NCI-H510A (cell line): ENCODE measurements at places on chromosomes 1 and 21.

DNA sequence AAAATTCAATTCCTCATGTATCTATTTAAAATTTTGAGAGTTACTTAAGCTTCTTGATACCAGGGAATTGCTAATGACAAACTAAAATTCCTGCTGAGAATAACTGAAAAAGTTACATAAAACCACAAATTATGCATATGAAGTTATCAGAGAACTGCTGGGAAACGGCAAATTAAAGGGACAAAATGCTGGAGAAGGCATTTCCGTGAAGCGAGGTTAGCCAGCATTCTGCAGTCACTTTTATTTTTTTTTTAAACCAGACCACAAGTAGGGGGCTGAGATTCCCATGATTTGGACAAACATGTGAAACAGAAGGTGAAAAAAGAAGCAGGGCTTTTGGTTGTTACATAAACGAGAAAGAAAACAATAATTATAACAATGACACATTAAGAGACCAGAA lies 737.6 kb upstream of the CHRM3 start:
- DNase-seq: no peak

DNA sequence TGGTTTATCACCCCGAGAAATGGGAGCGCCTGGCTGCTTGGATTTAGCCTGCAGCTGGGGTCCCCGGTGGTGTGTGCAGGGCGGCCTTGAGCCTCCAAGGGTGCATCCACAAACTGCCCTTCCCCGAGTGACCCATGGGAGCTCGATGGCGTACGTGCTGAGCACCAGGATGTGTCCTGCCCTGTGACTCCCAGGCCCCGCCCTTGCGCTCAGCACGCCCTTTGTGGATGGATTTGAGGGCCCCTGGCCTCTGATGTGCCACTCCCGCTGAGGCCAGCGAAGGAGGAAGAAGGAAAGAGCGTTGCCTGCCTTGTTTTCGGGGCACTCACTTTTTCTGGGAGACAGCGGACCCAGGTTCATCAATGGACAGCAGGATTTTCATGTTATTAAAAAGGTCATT lies 1.7 kb upstream of the TFF3 start:
- peak; percentile 56 for DNase-seq

- DNase-seq: no peak
Observed at GRCh38 chr1:84598418-84598817, 24.2 kb upstream of the CTBS start.

DNA sequence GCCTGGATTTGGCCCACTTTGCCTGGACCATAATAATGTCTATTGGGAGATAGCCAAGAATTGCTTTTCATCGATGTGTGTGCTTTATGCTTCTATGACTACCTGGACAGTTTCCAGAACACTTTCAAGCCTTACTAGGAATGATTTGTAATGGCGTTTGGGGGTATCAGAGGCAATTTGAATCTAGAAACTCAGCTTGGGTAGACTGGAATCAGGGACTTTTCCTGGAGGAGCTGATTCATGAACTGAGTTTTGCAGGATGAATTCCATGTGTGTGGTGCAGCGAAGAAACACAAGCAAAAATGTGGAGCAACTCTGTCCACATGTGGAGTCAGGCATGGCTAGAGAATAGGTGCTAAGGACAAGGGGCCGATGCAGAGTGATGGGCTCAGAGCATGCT lies 11.9 kb upstream of the TMEM61 start:
- no peak for DNase-seq

DNA sequence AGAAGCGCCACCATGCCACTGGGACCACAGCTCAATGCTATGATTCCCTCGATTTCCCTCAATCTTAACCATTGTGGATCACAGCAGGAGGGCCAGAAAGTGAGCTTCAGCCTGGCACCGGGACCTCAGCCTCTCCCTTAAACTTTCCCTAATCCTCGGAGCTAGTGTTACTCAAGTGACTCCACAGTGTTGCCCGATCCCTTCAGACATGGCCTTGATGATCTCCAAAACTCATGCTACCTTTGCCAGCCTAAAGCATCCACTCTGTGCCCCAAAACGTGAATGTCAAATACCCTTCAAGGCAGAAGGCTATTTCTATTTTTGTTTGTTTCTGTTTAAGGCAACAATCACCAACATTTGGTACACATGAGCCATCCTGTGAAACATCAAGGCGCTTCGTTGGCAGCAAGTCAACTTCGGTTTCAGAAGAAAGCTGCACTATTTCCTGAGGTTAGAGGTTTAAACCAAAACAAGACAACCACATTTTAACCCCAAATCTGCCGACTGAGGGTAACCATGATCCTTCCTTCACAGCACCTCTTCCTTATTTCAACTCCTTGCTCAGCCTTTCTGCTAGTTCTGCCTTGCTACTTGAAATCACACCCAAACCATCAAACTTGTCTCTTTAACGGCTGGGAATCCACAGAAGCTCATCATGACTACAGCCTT lies 94.4 kb upstream of the KRTAP19-8 start:
- no peak for DNase-seq

DNA sequence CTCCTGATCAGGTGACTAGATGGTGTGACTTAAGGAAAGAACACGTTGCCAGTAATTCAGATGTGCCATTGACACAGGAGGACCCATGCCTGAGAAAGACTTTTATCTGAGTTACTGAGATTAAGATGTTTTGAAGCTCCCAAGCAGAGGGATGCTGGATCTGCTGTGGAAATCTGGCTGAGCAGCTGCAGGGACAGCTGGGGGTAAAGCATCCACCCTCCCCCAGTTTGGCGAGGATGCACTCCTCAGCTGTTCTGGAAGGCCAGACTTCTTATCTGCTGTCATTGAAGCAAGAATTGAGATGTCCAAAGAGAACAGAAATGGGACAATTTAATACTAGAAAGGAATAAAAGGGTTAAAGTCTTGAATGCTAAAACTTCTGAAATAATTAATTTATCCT lies 25.7 kb downstream of the TTC3 start:
- DNase-seq: no peak

- no peak for DNase-seq
Observed at GRCh38 chr1:84010136-84010535, 11.2 kb upstream of the TTLL7 start.

- no peak for DNase-seq
Observed at GRCh38 chr1:12541274-12542137, 76.5 kb downstream of the DHRS3 start.

GRCh38 chr1:167056529-167057231 lies 33.5 kb downstream of the GPA33 start:
- no peak for DNase-seq

DNA sequence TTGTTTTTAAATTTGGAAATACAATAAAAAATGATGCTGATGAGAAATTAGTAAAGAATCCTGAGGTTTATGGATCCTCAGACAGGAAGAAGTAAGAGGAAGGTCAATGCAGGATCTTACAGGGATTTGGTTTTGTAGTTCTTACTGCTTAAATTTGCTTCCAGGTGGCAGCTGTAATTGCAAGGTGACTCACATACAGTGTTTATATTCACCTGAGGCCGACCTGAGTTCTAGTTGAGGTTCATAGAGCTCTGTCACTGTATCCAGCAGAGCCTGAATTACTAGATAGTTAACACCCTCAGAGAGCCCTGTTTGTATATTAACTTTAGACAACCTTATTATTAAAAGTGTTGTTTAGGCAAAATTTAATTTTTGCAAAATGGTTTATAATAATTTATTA lies 1.4 kb upstream of the WDR26 start:
- DNase-seq: no peak

DNA sequence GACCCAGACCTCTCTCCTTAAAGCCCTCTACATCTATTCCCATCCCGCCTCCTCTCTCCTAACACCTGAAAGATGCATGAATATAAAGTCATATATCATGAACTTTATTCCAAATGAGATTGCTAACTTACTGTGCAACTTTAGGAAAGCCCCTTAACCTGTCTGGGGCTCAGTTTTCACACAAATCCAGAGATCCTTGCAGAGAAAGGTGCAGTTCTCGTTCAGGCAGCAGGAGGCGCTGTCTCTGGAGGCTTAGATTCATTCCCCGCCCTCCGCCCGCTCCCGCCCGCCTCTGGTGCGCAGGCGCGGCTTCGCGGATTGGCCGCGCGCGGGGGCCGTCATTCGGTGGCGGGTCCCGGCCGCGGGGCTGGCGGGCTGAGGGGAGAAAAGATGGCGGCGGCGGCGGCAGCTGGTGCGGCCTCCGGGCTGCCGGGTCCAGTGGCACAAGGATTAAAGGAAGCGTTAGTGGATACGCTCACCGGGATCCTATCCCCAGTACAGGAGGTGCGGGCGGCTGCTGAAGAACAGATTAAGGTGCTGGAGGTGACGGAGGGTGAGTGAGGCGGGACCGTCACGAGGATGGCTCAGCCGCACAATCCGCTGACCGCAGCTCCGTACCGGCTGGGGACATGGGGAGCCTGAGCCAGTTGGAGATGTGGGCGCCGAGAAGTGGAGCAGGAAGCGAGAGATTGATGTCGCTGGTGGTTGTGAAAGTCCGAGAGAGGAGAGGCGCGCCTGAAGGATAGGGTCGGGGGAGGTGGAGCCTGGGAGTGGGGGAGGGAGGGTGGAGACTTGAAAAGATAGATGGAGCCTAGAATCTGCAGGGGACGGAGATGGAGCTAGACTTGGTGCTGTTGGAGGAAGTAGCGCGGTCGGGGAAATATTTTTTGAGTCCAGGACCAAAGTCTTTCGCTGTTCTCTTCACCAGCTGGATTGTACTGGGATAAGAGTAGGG lies at the start of gene IPO9:
Gene IPO9 (plus strand): TSS at position 338 of the 955 bp plus-strand sequence. CDS start 53 bp downstream, at position 391.
- DNase-seq: peak; percentile 91

GRCh38 chr1:24250224-24250623 lies 63.1 kb upstream of the IFNLR1 start:
- no peak for DNase-seq

- no peak for DNase-seq
Observed at GRCh38 chr1:53011175-53011574, 50.8 kb upstream of the PODN start.

DNA sequence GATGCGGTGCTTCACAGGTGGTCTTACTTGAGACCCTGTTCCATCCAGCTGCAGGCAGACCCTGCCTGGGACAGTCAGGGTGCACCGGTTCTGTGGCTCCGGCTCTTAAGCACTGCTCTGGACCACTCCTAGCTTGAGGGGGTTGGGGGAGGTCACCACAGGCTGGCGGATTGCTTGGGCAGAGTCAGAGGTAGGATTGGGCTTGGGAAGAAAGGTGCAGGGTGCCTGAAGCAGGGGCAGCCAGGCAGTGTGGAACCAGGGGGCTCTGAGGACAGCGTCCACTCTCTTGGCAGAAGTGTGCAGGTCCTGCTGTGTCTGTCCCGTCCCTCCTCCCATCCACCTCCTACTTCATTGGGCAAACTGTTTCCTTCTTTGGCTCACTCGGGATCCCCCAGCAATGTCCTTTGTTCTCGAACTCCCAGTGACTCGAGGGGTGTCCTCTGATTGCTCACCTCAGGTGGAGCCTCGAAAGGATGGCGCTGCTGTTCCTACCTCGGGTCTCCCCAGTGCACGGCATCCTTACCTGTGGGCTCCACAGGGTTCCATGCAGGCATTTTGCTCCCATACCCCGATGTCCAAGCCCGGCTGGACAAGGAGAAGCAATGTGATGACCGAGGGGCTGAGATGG lies 1.7 kb downstream of the PDXK start:
- no peak for DNase-seq

DNA sequence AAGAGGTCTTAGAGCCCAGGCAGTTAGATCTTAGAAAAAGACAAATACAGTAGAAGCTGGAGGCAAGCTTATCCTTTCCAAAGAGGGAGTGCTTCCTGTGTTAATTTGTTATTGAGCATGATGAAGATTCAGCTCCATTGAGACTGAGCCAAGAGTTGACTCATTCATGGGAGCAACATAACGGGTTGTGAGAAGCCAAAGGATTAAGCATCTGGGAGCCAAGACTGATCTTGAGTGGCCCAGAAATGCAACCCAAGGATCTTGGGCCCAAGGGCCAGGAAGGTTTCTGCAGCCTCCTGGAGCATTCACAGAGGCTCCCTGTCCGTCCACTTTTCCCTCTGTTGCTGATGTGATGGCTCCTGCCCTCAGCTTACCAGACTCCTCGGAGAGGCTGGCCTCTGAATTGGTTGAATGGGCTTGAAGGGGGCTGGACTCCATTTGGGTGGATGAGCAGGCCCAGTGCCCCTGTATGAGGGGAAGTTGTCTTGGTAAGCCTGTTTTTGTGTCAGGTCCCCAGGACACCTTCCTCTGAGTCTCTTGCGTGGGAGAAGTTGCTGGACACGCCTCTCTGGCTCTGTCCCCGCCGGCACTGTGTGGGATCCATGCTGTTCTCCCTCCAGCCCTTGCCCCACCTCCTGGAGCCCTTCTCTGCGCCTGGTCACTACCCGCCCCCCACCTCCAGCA lies 42.4 kb downstream of the PDE9A start:
- no peak for DNase-seq

GRCh38 chr21:42937960-42938605 lies 12.7 kb upstream of the ERVH48-1 start:
- DNase-seq: no peak

GRCh38 chr1:236108027-236108648 lies 34.2 kb upstream of the GPR137B start:
- no peak for DNase-seq

DNA sequence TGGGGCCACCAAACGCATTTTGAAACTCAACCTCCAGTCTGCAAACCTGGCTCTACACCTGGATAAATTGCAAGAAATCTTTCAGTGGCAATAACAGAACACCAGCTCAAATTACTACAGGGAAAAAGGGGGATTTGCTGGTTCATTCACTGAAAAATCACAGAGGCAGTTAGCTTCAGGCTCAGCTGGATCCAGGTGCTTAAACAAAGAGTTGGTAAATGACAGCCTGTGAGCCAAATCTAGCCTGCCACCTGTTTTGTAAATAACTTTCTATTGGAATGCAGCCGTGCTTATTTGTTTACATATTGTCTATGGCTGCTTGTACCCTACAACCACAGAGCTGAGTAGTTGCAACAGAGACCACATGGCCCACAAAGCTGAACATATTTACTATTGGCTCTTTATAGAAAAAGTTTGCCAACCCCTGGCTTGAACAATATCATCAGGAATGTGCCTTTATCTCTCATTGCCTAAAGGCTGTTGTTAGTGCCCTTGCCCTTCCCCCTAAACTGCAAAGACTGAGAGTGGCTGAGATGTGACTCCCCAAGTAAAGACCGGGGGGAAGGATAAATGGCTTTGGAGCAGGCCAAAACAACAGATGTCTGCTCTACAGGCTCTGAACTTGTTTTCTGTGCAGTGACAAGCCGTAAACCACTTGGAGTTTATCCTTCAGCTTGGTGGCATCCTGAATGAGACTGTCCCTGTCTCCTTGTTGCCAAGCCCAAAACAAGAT lies 21.5 kb upstream of the PTPRF start:
- DNase-seq: no peak

DNA sequence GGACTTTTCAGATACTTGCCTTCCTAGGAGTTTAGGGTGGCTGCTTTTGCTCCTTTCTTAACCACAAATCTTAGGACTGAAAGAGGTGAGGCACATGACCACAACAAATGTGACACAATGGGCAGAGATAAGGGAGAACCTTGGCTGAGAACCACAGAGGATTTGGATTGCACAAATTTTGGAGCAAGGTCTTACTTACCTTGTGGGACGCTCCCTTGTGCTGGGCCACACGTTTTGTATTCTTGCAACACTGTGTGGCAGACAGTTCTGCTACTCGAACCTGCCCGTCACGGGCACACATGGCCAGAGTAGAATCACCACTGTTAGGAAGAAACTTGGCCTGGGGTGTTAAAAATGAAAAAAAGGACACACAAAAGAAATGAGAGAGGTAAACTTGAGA lies 23.9 kb downstream of the DCAF8 start:
- DNase-seq: no peak
